CD4-positive, alpha-beta T cell treated with Interleukin-17A for 1 hour (primary cell): ENCODE measurements at places on chromosomes 2 and 18.
A peak's percentile ranks its signal among the peaks of the same experiment; 100 is the strongest.

- no peak for DNase-seq
These were observed 135.5 kb upstream of the CAB39 start for GRCh38 chr2:230577114-230577513.

- no peak for DNase-seq
These were observed 318.1 kb upstream of the HS6ST1 start for GRCh38 chr2:128636802-128637147.

DNA sequence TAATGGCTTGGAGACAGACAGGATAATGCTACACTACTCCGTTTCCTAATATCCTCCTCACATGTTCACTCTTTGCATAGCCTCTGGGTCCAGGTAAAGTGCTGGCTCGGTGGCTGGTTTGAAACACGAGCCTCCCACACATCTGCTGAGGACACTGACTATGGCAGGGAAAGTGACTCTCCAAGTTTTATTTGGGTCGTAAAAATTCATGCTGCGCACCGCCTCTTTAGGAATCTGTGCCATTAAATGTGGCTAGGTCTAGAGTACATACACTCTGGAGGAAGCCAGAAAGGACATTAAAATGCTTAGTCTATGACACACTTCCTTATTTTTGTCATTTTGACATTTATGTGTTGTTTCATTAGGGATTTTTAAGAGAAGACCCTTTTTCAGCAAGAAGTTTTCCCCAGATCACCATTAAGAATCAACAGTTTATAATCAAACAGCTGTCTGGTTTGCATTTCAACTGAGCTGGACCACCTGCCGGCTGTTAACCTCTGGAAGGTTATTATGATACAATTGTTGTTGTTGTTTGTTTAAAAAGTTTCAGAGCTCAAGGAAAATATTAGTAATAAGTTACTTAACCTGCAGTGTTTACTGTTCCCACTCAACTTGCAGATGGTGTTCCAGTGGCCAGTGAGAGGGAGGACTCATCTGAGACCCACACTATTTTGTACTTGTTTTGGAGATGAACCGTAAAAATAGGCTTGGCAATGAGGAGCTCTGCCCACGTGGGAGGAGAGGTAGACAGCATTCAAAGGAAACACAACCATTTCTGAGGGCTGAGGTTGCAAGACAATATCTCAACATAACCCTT, 443.3 kb upstream of the MEIS1 start:
- no peak for DNase-seq

- DNase-seq, result no peak
These were observed 10.4 kb upstream of the KCNE4 start for GRCh38 chr2:223041527-223042109.

DNA sequence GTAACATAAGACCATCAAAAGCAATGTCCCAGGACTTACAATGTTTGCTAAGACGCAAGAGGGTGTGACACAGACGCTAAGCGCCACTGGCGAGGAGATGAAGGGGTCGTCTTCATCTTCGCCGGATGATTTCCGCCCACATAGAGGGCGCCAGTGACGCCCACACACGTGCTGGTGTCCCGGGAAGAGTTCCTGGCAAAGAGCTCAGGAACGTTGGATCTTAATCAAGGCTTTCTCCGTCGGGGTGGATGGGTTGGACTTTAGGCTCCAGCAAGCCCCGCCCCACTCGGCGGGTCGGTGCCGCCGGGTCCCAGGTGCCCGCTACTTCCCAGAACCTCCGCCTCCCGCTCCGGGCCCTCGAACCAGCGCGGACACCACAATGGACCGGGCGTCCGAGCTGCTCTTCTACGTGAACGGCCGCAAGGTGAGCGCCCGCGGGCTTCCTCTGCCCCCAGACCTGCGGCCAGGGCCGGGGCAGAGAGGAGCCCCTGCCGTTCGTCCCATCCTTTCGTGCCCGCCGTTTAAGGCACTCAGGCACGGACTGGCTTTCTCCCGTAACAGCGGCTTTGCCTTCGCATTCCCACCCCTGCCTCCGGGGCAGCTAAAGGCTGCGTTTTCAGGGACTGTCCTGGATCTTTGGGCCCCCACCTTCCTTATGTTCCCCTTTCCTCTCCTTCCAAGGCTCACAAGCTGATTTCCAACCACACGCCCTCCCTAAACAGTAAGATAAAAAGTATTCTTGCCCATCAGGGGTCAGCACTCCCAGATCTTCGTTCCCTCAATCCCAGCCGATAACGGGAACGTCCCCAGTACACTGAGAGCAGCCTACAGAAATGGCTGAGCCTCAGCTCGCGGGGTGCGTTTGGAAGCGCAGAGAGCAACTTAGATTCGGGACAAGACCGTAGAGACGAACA, at the start of gene AOX1:
Gene AOX1 (plus strand): TSS at position 285 of the 914 bp plus-strand sequence. CDS start 95 bp downstream, at position 380.
- peak; percentile 10 for DNase-seq

GRCh38 chr2:231545105-231545902, 15.1 kb upstream of the NMUR1 start:
- peak; percentile 73 for DNase-seq

GRCh38 chr2:215839816-215840215, 173.5 kb downstream of the MREG start:
- no peak for DNase-seq

GRCh38 chr2:233857511-233858141, 3.3 kb upstream of the HJURP start:
- DNase-seq, result peak; percentile 54

DNA sequence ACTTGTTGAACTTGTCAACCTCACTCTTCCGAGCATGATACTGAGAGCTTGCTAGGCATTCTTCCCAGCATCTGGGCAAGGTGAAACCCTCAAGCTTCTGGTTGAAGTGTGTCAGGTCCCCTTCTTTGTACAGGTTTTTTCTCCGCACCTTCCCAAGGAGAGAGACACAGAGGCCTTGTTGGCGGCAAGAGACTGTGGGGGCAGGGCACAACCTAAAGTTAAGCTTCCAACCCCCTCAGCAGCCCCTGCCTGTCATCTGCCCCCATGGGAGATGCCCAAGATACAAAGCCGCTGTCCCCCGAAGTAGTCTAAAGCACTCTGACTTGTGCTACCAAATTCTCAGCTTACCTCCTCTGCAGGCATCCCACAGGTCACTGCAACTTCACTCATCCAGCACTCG, 64.9 kb downstream of the XDH start:
- no peak for DNase-seq

DNA sequence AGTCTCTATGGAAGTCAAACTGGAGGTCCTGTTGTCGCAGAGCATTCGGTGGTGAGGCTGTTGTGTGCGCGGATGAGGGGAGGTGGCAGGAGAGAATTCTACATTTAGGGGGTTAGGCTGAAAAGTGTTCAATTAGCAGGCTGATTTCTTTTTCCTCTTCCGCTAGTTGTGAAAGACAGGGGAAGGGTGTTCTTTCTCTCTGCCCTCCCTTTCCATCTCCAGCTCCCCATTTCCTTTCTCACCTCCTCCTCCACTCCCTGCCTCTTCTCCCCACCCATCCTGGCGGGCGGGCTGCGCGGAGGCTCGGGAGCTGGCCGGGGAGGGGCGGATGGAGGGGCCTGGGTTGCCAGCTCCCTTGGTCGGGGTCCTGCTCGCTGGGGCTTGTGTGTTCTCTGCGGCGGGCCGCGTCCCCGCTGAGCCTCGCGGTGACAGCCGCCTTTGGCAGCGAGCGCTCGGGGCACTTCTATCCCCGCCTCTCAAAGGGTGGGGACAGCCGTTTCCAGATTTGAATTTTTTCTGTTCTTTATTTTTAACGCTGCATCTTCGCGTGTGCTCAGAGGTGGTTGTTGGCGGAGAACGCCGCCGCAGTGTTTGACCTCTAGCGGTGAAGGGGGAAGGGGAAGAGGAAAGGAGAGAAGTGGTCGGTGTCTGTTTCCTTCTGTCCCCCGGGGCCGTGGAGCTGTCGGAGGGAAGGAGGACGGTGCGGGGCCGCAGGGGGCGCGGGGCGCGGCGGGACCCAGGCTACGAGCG, 3.6 kb downstream of the SOX11 start:
- DNase-seq, result no peak

DNA sequence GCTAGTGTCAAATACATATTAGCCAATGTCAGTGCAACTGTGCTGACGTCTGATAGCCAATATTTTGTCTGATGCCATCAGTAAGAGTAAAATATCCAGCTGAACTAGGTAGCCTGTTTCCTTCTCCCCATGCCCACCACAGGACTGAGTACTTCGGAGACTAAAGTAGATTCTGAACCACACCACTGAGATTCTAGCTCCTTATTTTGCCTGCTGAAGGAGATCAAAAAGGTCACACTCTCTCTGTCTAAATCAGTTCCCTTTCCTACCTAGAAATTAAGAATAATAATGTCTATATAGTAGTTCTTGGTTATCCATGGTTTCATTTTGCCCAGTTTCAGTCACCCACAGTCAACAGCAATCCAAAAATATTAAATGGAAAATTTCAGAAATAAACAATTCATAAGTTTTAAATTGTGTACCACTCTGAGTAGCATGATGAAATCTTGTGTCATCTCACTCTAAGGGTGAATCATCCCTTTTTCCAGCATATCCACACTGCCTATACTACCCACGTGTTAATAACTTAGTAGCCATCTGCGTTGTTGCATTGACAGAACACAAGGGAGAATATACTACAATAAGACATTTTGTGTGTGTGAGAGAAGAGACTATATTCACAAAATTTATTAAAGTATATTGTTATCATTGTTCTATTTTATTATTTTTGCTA, 1043.3 kb upstream of the PIK3C3 start:
- no peak for DNase-seq

DNA sequence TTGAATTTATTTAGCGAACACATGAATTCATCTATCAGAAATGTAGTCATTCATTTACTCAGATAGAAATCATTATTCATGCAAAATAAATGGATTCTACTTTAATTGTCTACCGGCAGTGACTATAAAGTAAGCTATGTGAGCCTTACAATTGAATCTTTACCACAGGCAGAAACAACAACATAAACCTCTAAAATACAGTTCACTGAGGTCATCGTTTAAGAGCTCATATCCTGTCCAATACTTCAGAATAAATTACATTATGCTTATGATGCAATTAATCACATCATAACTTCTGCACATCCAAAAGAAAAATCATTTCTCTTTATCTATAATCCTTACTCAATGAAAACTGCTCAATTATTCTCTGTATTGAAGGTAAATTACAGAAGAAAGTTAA, 244.7 kb downstream of the HNMT start:
- DNase-seq, result no peak

GRCh38 chr2:67599561-67599960, 202.4 kb downstream of the ETAA1 start:
- DNase-seq, result no peak

GRCh38 chr2:212135739-212136138, 402.9 kb downstream of the ERBB4 start:
- DNase-seq, result no peak

- DNase-seq, result no peak
These were observed 142.0 kb upstream of the MMADHC start for GRCh38 chr2:149729586-149729985.

- DNase-seq, result no peak
These were observed 232.4 kb downstream of the MEIS1 start for GRCh38 chr2:66667301-66667700.

- no peak for DNase-seq
These were observed 371.8 kb upstream of the SLC14A2 start for GRCh38 chr18:45243340-45244110.

GRCh38 chr18:6561016-6561415, 146.3 kb upstream of the L3MBTL4 start:
- no peak for DNase-seq

DNA sequence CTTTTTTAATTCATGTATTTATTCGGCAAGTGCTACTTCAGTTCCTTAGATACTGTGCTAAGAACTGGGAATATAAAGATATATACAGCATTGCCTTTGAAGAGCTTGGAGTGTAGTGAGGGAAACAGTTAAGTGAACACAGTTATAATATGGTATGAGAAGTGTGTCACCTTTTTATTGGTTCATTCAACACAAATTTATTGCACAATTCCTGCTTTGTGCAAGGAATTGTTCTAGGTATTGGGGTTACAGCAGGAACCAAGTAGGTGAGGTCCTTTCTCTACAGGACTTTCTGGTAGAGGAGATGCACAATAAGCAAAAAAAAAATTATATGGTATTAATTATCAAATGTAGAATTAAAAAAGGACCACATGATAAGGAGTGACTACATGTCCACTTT, 65.5 kb downstream of the MTX2 start:
- no peak for DNase-seq

- no peak for DNase-seq
These were observed 88.8 kb downstream of the EPAS1 start for GRCh38 chr2:46385786-46386577.

DNA sequence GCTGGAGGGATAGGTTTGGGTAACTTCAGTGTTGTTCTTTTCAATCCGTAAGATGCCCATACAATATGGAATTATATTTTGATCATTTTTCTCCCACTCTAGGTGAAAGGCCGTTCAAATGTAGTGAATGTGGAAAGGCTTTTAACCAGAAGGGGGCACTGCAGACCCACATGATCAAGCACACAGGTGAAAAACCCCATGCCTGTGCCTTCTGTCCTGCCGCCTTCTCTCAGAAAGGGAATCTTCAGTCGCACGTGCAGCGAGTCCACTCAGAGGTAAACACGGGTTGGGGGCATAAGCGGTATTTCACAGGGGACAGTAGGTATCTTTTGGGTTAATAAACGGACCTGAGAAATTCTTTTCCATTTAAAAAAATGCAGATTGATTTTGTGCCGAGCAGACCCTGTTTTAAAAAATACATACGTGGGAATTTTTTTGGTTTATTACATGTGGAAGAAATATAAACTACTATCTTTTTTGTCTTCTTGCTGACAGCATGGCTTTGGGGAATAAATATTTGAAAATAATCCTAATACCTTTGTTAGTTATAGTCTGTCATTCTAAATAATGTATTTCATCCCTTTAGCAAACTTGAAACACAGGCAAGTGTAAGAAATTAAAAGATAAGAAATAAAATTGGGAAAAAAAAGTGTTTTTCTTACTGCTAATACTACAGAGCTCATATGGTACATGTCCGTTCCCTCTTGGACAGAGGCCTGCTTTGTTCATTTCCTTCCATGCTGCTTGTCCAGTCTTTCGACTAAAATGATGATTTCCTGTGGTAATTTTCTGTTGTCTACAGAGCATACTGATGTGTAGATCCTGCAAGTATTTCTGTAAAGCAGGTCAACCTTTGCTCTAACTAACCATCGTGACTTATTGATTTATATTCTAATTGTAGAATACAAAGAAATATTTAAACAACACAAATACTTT, 53.3 kb downstream of the ZNF236 start:
- DNase-seq, result peak; percentile 53

- DNase-seq, result no peak
These were observed 3.1 kb downstream of the SLC38A11 start for GRCh38 chr2:164952057-164952702.

GRCh38 chr2:10686176-10686730, 3.5 kb downstream of the NOL10 start:
- DNase-seq, result no peak

DNA sequence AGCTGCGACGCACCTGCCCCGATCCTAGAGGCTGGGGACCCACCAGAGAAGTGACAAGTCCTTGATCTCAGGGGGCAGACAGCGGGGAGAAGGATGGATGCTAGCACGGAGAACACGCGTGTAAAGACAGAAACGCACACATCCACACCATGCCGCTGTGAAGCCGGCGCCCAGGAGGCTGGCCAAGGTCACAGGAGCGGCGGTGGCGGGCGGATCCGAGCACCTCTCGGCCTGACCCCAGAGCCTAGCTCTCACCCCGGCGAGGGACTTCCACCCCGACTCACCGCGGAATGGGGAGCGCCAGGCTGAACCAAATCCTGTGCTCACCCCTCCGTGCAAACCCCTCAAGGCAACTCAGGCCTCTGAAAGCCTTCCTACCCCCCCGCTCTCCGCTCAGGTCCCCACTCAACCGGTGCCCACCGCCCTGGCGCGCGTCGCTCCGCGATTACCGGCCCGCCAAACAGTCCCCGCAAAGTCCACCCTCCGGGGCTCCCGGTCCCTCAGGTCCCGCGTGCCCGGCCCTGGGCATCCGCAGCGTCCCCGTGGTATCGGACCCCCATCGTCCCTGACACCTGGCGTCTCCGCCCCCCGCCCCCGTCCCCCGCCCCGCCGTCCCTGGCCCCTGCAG, 460 bp upstream of the LRRFIP1 start:
- no peak for DNase-seq
